ENCODE measurements at places on chromosomes 2 and 18.

GRCh38 chr2:1781291-1782080 is 37.2 kb upstream of the PXDN start:
- DNase-seq: no peak

DNA sequence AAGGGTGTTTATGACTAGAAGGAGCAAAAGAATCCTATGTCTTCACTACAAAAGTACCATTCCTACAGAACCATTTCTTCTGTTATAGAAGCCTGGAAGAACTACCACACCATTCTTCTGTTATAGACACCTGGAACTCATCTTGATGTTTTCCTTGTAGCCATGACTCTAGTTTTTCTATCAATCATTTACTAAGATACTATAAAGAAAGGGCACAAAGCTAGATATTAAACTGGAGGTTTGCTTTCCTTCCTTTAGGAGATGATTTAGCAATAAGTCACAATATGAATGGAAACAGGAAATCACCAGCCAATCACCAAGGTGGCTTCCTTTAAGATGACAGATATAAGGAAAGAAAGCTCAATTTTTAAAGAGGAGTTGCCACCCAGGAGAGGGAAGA is 100.3 kb upstream of the NEUROD1 start:
- DNase-seq: no peak

DNA sequence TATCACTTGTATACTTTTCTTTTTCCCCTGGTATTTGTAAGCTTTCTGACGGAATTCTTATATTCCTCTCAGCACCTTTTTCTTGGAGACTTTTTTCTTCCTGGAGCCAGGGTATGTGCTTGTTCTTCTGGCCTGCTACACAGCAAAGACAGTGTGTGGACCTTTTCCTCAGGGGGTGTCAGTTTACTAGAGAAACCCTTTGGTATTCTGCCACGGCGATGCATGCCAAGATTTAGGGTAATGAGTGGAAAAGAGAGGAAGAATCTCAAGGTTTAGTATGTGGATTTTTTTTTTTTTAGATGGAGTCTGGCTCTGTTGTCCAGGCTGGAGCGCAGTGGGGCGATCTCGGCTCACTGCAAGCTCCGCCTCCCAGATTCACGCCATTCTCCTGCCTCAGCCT is 152.2 kb downstream of the PHLPP1 start:
- DNase-seq: no peak

DNA sequence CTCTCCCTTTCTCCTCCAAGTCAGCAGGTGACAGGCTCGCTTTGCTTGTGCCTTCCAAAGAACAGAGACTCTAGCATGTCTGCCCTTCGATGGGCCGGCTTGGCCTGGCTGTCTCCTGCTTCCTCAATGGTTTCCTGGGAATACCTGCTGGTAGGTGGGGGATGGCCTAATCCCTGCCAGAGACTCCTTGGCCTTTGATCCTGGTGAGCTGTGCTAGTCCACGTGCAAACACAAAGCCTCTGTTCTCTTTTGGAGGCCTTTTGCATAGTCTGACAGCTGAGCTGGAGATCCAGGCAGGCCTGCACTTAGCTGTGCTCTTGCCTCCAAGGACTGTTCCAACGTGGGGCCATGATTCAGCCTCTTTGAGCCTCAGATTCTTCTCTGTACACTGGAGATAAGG is 67.6 kb downstream of the ARL4C start:
- DNase-seq: no peak

DNA sequence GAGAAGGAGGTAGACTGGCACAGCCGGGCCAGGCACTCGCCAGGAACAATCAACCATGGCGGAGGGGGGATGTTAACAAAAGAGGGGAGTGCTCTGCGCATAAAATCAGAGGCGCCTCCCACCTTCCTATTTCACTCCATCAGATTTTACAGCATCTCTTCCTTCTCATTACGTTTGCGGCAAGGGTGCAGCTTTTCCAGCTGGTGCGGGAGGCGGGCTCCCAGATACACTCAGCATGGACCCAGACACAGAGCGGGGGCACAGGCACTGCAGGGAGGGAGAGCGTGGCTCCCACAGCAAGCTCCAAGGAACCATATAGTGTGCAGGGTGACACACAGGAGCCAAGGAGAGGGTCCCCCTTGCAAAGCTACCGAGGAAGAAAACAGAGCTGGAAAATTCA is 176.3 kb downstream of the EIPR1 start:
- DNase-seq: no peak

DNA sequence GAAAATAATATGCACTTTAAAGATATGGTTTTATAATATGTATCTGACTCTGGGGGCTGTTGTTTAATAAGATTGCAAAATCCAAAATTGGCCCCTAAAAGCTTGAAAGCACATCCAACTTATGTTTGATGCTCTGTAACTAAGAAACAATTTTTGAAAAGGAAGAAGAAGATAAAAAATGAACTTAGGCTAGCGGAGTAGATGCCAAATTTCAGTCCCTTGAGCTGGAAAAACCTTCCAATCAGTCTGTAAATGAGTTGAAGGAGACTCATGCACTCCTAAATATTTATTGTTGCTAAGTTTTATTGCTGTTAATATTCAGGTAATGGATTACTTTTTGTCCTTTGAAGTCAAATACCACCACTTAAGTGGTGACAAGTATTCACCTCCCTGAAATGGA is 465.0 kb downstream of the ZEB2 start:
- DNase-seq: no peak

- no peak for DNase-seq
Measured at GRCh38 chr2:128016620-128017019, 11.2 kb downstream of the SAP130 start.

DNA sequence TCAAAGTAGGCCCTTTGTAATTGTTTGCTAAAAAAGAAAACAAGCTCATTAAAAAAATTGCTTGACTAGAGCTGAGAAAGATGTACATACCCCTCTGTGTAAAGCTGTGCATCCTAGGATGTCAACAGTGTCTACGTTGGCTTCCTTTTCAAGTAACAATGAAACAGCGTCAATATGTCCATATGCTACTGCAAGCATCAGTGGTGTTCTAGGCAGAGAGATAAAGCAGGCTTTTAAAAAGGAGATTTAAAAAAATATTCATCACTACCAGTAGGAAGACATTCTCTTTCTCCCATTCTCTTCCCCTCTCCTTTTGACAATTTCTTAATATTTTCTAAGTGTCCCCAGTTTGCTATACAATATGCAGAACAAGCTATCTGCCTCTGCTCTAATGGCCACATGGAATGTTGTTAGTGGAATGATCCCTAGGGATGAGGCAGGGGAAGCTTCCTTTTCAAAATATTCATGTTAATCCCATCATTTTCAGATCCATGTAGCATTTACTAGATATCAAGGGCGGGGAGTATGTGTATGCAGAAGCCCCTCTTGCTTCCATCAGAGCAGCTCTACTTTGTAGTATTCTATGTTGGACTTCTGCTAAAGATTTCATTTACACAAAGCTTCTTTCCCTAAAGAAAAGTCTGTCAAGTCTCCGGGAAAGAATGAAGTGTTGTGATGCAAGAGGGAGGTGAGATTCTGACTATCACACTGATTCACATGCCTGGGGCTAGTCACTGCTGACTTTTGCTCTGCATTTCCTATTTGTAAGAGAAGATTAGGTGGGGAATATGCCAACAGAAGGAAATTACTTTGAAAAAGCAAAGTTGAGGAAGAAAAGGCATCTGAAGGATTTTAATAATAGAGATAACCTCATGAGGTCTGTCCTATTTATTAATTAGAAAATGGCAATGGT is 81.5 kb upstream of the PGAP1 start:
- DNase-seq: no peak

DNA sequence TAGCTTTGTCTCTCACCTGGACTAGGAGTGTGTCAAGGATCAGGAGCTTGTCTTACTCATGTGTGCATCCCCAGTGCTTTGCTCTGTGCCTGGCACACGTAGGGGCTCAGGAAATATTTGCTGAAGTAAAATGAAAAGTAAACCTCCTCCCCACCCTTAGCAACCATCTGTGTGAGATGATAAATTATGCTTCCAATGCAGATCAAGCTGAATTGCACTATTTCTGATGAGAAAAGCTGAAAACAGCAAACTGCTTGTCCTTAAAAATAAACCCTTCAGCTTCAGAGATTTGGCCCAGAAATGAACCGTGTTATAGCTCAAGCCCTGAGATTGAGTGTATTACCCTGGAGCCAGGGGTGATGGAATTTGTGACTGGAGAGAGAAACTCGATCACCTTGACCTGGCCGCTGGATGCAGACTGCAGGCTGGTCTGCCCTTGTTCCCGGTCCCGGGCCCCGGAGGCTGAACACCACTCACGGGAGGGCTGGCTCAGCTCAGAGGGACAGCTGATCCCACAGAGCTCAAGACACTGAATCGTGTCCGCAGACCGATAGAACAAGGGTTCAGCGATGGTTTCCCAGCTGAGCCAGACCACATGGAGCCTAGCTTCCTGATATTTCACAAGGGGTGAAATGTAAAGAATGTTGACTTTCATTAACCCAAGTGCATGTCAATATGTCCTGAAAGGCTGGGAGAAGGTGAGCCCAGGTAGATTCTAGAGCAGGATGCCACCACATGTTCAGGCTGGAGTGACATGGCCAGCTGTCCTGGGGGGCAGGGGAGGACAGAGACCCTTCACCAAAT is 50.5 kb downstream of the DDX1 start:
- no peak for DNase-seq

DNA sequence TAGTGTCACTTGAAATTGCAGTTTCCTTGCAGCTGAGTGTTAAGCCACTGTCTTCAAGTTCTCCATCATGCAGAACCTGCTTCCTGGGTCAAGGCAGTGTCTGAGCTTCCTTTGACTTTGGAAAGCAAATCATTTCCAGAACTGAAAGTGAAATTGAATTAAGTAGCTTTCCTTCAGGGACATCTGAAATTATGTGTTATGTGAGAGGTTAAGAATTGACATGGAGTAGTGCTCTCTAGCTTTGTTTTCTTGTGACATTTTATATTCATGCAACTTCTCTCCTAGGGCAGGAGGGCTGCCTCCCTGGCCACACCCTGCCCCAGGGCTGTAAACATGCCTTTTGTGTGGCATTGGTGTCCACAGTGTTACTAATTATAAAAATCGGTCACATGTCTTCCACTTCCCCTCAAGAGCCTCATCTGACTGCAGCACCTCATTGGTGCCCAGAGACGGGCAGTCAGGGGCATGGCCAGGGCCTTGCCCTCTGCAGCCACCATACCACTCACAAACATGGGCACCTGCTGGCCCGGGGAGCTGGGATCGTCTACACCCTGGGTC is 14.4 kb downstream of the RAB12 start:
- peak; percentile 56 for DNase-seq

All from NCI-H774 (cell line).